ENCODE measurements at places on chromosomes 3 and 15.

DNA sequence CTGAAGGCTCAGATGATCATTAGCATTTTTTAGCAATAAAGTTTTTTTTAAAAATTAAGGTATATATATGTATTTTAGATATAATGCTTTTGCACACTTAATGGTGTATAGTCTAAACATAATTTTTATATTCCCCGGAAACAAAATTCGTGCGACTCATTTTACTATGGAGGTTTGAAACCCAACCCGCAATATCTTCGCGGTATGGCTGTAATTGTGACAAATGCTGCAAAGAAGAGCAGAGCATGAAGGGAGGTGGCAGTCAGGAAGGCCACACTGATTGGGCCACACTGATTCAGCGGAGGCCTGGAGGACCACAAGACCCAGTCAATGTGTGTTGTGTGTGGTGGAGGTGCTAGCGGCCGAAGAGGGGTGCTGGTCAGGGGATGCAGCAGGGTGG is 4.5 kb upstream of the CYP8B1 start:
- DNase-seq: no peak

- DNase-seq: no peak
Observed at GRCh38 chr15:41894791-41895463, 1.1 kb upstream of the SPTBN5 start.

DNA sequence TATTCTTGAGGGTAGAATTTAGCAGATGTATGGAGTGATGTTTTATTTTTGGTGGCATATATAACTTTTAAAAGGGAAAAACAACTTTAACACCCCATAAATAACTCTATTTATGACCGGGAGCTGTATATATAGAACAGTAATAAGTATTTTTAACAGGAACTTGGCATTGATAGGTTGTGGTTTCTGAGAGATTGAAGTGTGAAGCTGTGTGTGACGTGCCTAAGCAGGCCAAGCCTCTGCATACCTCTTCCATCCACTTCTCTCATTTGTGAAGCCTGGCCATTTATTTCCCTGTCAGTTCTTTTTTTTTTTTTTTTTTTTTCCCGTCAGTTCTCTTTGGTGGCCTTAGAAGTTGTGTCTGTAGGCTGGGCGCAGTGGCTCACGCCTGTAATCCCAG is 23.0 kb downstream of the RBM5 start:
- DNase-seq: no peak

DNA sequence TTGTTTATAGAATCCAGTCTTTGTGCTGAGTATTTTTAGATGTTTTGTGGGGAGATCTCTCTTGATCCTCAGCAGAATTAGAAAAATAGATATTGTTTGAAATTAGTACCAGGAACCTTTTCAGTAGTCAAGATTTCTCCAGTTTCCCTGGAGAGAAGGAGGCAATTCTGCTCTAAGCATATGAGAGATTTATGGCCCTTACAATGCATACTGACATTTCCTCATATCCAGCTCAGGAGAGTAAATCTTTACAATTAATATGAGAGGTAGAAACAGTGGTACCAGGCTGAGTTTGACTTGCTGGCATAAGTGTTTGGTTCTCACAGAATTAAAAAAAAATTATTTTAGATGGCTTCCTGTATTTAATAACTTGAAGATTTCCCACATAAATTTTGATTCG is 239.1 kb upstream of the SGO1 start:
- no peak for DNase-seq

DNA sequence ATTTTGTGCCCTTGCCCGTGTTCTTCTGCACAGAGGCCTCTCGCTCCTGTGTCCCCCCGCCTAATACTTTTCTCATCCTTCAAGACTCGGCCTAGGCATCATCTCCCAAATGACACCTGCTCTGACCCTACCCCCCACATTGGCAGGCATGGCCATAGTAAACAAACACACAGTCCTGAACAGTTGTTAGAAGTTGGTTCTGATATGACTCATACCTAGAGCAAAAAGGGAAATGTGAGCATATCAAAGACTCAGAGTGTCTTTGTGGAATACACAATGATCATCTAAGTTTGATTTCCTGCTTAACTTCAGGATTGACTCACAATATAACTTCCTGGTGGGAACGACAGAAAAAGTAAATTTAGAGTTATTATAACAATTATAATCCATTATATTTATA is 120.5 kb downstream of the POLR2M start:
- no peak for DNase-seq

GRCh38 chr3:71584394-71585011 is 975 bp upstream of the FOXP1 start:
- DNase-seq: no peak

- DNase-seq: no peak
Observed at GRCh38 chr15:51677021-51677420, 4.3 kb upstream of the SCG3 start.

DNA sequence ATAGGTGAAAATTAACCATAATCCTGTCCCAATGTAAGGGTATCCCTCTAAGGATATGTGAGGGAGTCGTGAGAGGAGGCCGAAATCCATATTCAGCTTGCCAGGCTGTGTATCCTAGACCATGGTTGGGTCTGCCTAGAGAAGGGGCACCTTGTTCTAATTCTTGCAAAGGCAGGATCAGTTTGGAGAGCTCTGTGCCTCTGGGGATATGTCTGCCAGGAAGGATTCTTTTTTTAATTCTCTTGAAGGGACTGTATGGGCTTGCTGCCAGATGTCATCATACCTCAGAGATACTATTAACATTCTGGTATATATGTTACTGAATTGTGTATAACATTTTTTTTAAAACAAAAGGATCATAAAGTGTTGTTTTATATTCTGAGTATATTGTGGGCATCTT is 2.4 kb downstream of the ATP1B3 start:
- no peak for DNase-seq

DNA sequence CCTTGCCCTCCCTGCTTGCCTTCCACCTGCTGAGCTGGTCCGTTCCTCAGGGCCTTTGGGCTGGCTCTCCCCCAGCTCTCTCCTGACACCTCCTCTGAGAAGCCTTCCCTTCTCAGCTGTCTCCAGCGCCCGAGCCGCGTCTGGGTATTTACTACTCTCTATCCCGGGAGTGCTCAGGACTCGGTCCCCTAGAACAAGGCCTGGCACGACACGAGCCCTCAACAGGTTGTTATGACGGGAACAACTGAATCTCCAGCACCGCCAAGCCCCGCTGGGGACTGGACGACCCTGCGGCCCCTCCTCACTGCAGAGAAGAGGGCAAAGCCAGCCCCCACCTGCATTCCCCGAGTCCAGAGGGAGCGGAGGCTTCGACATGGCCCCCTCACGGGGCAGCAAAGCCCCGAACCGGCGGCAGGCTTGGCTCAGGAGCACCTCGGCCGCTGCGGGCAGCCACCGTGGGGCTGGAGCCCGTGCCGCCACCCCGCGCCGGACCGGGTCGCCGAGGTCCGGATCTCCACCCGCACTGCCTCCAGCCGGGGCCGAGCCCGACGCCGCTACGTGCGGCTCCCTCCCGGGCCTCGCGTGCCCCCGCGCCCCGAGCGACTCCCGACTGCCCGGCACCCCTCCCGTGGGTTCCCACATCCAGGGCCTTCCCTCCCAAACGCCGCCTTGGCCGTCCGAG is 792 bp downstream of the TPRA1 start:
- DNase-seq: no peak

DNA sequence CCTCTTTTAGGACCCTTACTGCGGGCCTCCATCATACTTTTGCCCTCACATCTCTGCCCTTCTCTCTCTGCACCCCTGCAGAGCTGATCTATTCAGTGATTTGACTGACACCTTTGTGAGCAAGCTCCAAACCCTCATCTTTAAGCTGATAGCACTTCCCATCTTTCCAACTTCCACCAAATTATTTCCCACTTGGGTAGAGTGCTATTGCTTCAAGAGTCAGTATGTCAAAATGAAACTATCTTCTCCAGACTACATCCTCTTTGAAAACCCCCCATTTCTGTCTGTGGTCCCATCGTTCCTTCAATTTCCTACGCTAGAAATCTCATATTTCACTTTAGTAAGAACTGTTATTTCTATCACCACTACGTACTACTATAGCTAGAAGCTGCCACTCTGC is 19.7 kb downstream of the ZWILCH start:
- no peak for DNase-seq

DNA sequence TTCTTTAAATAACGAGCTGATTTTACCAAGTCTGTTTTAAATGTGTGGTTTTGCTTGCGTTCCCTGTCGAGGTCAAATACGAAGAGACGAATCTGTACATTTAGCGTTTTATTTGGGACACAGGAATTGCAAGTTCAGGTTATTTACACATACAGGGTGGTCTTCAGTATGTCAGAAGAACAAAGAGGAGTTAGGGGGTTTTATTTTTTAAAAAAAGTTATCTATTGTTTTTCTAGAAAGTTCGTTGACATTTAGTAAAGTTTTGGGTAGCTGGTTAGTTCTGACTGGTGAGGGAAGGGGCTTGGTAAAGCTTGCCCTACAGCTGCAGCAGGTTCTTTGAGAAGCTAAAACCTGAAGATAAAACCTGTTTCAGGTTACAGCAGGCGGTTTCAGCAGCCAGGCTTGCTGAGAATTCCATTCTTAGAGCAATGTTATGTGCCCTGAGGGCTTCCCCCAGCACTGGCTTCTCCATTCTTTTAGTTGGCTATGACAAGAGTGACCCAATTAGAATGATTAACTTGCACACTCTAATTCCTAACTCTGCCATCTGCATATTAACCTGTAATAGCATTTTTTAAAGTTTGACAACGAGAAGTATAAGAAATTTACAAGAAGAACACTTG is 815 bp upstream of the ZNF280D start:
- DNase-seq: no peak

DNA sequence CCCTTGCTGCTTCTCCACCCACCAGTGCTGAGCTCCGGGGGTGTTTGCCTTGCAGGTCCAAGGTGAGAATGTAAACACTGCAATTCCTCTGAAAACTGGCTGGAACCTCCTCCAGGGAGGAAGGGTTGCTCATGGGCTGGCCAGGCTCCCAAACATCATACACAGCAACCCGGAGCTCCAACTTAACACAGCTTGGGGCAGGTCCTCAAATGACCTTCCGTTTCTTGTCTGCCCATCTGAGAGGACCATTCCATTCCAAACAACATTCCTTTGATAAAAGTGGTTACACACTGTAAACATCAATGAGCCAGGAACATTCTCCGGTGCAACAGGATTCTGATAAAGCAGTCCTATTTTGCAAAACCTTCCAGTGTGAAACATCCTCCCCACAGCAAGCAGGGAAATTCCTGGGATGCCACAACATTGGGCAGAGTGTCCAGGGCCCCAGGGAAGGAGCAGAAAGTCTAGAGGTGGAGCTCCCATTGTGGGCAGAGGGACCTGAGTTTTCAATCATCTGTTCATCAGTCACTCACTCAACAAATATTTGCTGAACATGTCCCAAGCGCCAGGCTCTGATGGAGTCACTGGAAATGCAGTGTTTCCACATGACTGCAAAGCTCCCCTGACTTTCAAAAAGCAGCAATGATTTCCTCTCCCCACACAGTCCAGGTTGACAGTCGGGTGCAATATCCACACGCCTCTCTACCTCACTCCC is 7.3 kb upstream of the HEG1 start:
- peak; percentile 99 for DNase-seq

DNA sequence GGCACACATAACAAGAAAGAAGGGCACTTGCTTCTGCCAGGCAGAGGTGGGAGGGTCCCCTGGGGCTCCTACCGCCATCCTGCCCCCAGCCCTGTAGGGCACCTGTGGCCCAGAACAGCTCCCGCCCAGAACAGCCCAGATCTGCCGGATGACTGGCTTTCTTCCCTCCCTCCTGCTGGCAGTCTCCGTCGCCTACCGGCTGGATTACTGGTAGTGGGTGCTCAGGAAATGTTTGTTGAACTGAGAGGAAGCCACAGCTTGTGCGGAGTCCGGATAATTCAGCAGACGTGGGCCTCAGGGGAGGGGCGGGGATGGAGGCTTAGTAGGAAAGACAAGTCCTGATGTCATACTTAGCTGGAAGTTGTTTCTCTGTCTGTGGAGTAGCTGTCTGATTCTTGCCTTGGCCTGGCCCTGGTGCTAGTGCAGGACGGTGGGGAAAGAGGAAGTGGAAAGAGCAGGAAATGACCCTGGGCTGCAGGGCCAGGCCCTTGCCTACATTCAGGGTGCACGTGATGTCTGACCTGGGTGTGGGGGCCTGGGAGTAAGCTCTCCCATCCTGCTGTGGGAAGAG is 6.7 kb downstream of the CCDC9B start:
- no peak for DNase-seq
